ENCODE measurements at places on chromosomes 12 and 14. TPM values are rescaled to one million over a fixed set of nuclear protein-coding genes. Genes with fewer than 3 reads are reported as not detected.

CYP46A1 gene
- total RNA-seq: 0.20 TPM

PTCSC3 gene
- total RNA-seq: not detected

EMC9 gene
- 30.2 TPM for total RNA-seq

DNA sequence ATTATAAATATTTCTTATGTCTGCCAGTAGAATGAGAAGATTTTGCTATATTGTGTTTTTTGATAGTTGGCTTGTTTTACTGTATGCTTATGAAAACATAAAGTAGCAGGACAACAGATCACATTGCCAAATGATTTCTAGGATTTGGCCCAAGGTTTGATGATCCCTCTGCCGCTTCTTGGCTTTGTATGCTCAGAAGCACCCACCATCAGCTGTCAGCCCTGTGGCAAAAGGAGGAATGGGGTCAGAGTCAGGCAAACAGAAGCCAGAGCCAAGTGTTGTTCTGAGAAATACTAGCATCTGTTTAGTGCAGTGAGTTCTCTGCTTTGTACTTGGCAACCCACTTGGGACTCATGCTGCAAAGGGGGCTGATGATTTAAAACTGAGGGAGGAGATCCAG is 152.2 kb downstream of the PDE3A start:
- H3K4me3 ChIP-seq: no peak overlapping the region
- H3K36me3 ChIP-seq: no peaks in the 10 kb centered on the region
- no peaks in the 10 kb centered on the region for H3K4me1 ChIP-seq
- H3K27ac ChIP-seq: no peak overlapping the region

DNA sequence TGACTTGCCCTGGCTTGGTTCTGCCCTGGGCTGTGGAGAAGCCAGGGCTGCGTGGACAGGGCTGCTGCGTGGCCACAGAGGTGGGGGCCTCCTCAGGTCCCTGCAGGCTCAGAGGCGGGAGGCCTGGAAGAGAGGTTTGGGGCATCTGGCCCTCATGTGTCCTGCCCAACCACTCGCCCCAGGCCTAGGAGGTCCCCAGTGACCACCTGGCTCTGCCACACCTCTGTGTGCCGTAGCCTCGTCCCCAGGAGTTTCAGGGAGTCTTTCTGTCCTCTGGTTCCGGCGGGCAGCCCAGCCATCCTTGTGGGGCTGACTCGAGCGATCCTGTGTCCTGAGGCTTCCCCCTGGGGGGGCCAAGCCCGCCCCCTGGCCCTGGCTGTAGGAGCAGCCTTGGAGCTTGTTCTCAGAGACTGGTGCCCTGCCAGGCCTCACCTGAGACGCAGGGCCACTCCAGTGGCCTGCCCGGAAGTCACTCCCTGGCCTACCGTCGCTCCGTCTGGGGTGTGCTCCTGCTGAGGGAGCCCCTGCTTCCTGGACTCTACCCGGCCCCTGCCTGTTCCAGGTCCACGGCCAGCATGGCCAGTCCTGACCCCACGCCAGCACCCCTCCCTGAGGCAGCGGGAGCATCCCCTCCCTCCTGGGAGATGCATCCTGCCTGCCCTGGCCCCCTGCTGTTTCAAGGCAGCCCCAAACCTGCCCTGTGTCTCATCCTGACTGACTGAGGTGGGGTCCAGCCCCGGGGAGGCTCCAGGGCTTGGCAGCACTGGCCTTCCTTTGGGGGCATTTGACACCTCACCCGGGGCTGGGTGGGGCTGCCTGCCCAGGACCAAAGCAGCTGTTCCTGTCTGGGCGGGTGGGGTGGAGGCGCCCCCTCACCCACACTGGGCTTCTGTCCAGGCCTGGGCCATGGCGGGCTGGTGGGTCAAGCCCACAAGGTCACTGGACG is 13.9 kb downstream of the ASPG start:
- no peak overlapping the region for H3K27ac ChIP-seq
- no peaks in the 10 kb centered on the region for H3K27me3 ChIP-seq
- DNase-seq: no peak
- no peaks in the 10 kb centered on the region for H3K36me3 ChIP-seq

GRCh38 chr12:116661341-116661740 is 76.5 kb downstream of the SPRING1 start:
- H3K27ac ChIP-seq: no peak overlapping the region
- peaks cover 6% of the 10 kb centered on the region for H3K27me3 ChIP-seq
- H3K36me3 ChIP-seq: no peaks in the 10 kb centered on the region
